ENCODE measurements at places on chromosomes 2 and 18.

GRCh38 chr2:37357069-37357468 is 12.6 kb downstream of the QPCT start:
- DNase-seq, result no peak

DNA sequence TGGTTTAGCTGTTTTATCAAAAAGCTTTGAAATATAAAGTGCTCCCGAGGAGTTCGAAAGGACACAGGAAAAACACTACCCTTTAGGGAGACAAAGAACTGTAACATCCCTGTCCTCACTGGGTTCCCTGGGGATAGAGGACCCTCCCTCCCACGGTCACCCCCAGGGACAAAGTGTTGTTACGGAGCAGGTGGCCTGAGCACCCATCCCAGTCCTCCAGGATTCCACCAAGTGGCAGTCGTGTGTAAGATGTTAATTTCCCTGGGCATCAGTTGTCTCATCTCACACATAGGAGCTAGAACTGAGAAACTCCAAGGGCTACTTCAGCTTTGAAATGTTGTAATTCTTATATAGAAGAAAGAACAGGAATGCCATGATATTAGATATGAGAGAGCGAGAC is 137.7 kb downstream of the ALK start:
- DNase-seq, result no peak

DNA sequence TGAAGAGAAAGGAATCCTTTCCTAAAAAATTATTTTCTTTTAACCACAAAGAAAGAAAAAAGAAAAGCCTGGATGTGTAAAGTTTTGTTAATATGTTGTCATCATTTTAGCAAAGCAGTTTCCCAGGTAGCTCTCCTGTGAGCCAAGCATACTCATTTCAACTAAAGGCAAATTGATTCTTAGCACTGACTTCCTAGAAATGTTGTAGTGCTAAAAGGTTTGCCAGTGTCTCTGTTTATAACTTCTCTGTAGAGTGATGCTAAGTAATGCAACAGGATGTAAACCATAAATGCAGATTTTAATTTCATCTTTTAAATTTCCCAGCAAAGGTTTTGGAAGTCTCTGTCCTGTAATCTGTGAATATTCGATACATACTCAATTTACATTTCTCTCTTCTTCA is 10.2 kb downstream of the GATA6 start:
- DNase-seq, result no peak

DNA sequence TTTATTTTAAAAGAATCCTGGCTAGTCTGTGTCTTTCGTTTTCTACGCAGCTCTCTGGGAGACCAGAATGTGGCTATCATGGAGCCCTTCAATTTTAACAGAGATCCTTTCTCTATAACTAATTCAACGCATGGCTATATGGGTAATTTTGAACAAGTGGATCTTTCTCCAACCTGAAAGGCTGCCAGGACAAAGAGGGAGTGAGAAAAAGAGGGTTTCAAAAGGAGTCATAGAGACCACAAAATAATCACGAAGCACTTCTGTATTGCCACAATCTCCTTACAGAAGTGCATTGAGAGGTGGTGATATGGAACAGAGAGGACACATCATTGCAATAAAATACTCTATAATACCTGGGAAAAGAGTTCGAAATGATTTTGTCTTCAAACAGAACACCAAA is 21.7 kb upstream of the CDH2 start:
- DNase-seq, result no peak

DNA sequence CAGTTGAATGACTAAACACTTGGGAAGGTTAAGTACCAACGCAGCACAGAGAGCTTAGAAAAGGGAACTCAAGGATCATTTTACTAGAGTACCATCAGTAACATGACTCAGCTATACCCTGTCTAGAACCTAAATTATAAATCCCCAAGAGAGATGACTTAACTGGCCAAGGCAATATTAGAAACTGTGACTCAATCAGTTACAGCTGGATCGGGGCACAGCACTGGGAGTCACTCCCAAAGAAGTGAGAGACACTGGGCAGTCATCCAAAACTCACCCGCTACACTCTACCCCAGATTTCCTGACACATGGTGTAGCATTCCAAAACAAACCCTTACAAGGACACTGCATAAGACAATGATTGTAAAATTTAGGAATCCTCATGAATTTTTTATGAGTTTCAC is 17.7 kb downstream of the IWS1 start:
- DNase-seq, result no peak

GRCh38 chr2:100707016-100707947 is 112.7 kb upstream of the NPAS2 start:
- DNase-seq, result no peak

- no peak for DNase-seq
These were observed 100.5 kb upstream of the UNC80 start for GRCh38 chr2:209671020-209671680.

DNA sequence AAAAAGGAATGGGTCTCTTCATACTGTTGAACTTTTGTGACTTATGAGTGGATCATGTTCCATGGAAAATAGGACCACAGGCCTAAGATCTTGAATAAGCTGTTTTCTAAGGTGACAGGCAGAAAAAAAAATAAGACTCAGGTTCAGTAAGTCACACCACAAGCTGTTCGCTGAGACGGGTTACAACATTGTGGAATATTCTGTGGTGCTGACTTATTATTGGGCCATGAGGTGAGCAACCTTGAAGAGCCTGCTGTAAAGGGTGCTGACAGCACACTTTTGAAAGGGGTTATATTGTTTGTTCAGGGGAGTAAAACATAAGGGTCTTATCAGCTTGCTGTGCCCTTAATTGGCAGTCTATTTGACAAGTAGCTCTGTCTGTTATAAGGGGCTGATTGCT is 439.8 kb upstream of the SLC14A2 start:
- no peak for DNase-seq

DNA sequence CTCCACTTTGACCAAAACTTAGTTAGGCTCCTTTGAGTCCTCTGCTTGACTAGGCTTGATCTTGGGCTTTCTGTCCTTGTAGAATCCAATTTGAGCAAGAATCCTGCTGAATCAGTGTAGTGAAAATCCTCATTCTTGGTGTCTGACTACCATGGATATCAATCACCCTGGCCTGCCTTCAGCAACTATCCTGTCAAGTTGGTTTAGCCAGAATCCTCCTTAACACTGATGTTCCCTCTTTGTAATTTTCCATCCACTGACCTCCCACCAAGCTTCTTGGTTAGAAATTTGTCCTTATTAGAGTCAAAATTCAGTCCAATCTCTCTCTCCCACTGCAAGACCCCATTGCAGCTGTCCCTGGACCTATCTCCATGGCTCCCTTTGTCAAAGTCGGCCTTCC is 494 bp upstream of the RBM45 start:
- no peak for DNase-seq

GRCh38 chr18:13611601-13612195 is 114.7 kb downstream of the FAM210A start:
- no peak for DNase-seq

DNA sequence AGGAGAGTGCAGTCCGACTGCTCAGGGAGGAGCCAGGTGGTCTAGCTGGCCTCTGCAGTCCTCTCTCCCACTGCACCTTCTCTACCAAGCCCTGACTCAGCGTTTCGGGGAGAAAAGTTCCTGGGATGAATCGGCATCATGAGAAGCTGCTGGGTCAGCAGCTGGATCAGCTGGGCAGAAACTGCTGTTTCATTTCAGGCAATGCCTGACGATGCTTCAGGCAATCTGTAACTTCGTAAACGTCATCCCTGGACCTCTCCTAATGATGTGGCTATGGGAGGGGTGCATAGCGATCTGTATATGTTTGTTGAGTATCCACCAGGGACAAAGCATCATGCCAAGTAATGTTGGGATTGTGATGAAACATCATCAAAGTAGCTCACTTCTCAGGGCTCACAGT is 20.7 kb downstream of the LIPG start:
- no peak for DNase-seq

GRCh38 chr18:10247021-10247741 is 207.3 kb upstream of the APCDD1 start:
- DNase-seq, result no peak

GRCh38 chr2:75709297-75709696 is 1.4 kb downstream of the GCFC2 start:
- no peak for DNase-seq

DNA sequence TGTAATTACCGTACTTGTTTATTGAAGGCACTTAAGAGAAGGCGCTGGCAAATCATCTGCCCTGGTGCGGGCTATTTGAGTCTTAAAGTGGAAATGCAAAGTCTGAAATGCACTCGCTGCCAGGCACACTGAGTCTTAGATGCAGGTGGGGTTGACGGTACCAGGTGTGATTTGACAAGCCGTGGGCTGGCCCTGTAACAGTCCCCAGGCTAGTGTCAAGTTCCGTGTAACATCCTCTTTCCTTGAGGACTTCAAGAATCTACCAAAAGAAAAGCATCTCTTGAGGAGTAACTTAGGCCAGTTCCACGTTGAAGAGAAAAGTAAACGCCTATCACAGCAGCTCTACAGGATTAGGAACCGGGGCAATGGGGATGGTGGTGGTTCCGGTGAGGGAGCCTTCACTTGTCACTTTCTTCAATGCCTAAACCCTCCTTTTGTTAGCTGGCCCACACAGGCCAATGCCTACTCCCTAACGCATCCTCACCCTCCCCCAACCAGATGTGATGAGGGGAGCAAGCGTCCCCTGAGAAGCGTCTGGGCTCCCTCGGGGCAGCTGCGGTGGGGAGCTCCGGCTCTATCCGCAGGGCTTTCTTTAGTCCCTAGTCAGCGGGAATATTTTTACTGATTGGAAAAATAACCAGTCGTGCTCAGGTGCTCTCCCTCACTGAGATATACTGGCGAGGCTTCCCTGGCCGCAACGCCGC is 1.5 kb upstream of the UGP2 start:
- DNase-seq, result no peak

DNA sequence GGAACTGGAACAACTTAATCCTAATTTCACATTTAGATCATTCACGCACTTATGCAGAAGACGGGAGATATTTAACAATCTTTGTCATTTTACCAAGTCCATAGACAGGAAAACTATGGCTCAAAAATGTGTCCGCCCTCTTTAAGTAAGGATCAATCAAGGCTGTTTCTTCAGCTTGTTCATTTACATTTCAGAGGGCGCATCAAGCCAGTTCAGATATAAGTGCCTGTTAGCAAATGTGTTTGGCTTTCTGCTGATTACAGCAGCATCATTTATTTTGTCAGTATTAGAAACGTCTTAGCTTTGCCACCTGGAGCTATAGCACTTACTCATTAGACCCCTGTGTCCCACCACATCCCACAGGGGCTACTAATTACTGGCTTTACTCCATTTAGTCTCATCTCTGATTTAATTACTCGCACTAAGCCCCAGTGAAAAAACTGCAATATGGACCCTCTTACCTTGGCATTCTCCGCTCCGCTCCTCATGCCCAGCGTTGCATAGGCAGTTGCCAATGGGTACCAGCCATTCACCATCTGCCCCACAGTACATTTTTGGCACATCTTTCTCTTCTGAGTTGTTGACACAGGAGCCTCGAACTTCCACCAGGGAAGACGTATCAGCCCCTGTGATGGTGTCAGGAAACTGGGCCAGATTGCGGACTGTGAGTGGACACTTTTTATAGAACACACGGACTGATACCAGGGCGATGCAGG is 8.7 kb downstream of the EPHA4 start:
- DNase-seq, result no peak

- no peak for DNase-seq
These were observed 43.6 kb upstream of the PXDN start for GRCh38 chr2:1787755-1788477.

- DNase-seq, result no peak
These were observed 83.8 kb upstream of the CCDC85A start for GRCh38 chr2:56099963-56100362.

DNA sequence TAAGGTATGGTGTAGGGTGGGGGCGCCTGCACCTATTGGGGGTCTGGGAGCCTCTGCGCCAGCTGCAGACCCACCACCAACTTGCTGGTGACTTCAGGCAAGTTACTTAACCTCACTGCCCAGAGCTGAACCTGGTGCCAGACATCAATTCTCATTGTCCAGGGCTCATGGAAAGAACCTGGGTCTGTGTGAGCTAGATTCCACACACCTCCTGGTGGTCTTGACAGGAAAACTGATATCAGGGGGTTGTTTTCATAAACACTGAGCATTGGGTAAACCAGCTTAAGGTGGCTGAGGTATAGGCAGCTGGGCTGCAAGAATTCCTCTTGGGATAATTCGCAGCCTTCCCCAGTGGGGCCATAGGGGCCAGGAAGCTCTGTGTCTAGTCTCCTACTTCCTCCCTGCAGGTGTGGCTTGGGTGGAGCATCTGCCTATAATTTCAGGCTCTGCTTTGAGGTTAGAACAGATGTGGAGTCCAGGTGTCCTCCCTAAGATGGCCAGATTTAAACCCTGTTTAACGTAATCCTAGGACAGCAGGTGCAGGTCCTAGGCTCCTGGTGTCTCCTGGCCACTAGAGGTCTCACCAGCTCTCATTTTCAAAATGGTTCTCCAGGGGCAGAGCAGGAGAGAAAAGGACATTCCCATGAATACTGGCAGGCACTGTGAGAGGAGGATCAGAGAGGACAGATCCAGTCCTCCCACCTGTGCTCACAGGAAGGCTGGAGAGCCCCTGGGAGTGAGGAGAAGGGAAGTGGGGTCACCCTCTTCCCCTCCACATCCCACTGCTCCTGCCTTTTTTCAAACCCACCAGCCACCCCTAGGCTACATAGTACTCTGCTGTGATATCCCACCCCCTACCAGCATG is 100.4 kb upstream of the SMAD2 start:
- DNase-seq, result no peak

- DNase-seq, result no peak
These were observed 17.8 kb downstream of the NCOA1 start for GRCh38 chr2:24508878-24509277.

DNA sequence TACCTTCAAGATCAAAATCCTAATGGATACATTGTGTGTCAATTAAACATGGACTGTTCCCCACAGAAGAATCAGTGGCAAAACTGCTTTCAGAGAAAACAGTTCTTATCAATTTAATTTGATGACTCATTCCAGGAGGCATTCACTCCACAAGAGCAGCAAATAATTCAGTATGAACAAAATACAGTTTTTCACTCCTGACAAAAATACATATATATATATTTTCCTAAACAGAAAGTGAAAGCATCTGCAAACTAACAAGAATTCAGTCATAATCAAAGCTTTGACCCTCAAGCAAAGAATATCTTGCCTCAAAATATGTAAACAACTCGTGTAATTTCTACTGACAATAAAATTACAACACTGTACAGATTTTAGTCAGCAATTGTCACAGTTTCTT is 685.1 kb upstream of the SLC8A1 start:
- DNase-seq, result no peak

- DNase-seq, result no peak
These were observed 143.6 kb upstream of the GLI2 start for GRCh38 chr2:120592084-120592483.

- DNase-seq, result no peak
These were observed 79.1 kb upstream of the CYP1B1 start for GRCh38 chr2:38155015-38155414.

DNA sequence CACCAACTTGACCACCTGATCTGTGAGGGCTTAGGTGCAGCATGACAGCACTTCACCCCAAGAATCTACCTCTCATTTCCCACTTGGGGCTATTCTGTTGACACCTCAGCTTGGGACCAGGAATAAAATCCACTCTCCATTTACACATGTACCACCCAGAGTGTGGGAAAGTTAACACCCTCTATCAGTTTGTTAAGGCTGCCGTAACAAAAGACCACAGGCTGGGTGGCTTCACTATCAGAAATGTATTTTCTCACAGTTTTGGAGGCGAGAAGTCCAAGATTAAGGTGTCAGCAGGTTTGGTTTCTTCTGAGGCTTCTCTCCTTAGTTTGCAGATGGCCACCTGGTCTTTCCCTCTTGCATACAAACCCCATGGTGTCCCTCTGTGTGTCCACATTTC is 277.7 kb upstream of the ERBB4 start:
- DNase-seq, result no peak

Data from stimulated activated naive CD8-positive, alpha-beta T cell treated with anti-CD3 and anti-CD28 coated beads, Interleukin-15, amount 100 ng/mL, for 72 hours (primary cell).